ENCODE measurements at places on chromosomes 5 and 9.

DNA sequence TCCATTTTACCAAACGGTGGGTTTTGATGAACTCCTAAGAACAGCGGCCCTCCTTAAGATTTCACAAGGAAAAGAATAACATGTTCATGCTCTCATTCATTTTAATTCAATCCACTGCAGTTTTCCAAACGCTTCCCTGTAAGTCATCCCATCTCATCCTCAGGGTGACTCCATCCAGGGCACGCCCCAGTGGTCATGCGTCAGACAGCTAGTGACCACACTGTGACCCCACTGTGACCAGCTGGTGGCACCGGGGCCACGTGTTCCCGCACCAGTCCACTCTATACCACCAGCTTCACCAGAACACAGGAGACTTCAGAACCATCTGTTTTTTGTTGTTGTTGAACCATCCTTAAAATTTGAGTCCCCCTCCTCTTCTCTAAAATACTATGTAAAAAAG, 14.3 kb downstream of the ATPSCKMT start:
- no peak for DNase-seq

DNA sequence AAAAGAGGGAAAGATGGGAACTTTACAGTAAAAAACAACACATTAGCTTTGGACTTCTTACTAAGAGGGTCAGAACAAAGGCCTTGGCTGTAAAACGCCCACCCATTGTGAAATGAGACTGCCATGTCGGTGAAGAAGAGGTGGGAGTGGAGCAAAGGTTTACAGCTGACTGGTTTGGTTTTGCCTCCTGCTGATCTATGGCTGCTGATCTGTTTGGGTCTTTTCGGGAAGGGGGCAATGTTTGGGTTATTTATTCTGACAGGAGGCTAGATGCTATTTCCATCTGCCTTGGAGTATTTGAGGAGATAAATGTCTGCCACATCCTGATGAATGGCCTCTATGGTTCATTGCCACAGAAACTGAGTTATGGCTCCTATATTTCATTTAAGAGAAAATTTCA, 408.7 kb downstream of the TLE4 start:
- DNase-seq = no peak

DNA sequence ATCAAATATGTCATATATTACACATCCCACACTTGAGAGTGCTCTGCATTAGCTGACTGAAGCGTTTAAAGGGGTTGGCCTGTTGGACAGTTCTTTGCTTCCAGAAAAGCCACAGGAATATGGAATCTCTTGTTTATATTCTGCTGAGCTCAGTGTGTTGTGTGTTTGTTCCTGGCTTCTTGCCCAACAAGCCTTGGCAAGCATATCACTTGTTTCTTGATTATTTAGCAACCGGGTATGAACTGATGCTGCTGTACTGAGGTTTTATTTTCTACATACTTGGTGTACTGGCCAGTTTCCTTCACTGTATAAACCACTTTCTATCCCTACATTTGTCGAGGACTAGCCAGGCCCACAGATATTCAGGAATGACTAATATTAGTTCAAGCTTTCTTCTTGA, 378.9 kb downstream of the KCTD16 start:
- no peak for DNase-seq

DNA sequence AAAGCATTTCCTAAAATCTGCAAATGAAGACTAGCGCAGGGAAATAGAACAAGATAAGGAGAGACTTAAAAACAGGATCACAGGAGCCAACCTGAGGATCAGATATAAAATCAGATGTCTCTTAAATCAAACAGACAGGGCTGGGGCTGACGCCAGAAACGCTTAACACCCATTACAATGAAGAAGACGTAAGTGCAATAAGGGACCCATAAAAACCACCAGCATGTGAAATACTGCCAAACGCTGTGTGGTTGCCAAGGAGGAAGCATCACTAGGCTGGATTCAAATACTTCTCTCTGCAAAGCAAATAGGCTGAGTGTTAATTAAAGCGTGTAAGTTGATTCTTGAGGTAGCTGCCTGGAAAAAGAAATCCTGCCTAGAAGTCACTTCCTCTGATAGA, 74.4 kb upstream of the ATP10B start:
- DNase-seq = no peak

DNA sequence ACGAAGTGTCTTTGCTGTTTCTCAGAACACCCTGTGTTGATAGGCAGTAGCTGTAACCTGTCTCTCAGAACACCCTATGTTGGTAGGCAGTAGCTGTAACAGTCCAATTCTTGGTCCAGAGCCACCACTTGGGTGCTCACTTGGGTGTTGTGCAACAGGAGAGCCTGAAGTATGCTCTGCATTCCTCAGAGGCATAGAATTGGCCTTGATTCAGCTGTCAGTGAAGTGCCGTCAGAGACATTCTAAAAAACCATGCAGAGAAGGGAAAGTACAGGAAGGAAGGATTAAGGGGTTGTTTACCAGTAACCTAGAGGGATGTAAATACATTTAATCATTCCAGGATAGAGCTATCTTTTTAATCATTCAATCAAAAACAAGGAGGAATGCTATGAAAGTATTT, 231.2 kb downstream of the ARRDC3 start:
- DNase-seq = no peak

- no peak for DNase-seq
These were observed 11.7 kb downstream of the MTREX start for GRCh38 chr5:55319491-55319890.

- no peak for DNase-seq
These were observed 48.6 kb downstream of the SEMA4D start for GRCh38 chr9:89449261-89449671.

GRCh38 chr5:6399980-6400910, 21.9 kb upstream of the MED10 start:
- DNase-seq = no peak

GRCh38 chr5:146671561-146672295, 155.7 kb upstream of the GPR151 start:
- no peak for DNase-seq

GRCh38 chr9:27151693-27152404, 42.8 kb downstream of the TEK start:
- DNase-seq = no peak

DNA sequence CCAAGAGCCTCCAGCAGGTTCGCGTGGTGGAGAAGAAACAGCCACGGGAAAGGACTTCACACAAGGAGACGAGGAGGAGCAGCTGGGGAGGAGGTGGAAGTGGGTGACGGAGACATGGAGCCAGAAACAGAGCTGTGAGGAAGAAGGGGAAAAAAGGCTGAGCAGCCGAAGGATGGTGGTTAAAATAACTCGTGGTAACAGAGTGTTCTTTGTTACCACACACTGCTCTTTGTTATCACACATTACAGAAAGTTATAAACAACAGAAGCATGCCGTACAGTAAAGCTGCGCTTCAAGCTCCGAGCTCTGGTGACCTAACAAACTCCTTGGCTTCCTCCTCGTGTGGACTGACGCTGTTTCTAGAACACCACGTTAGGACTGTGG, 215.4 kb downstream of the GLIS3 start:
- DNase-seq = no peak

DNA sequence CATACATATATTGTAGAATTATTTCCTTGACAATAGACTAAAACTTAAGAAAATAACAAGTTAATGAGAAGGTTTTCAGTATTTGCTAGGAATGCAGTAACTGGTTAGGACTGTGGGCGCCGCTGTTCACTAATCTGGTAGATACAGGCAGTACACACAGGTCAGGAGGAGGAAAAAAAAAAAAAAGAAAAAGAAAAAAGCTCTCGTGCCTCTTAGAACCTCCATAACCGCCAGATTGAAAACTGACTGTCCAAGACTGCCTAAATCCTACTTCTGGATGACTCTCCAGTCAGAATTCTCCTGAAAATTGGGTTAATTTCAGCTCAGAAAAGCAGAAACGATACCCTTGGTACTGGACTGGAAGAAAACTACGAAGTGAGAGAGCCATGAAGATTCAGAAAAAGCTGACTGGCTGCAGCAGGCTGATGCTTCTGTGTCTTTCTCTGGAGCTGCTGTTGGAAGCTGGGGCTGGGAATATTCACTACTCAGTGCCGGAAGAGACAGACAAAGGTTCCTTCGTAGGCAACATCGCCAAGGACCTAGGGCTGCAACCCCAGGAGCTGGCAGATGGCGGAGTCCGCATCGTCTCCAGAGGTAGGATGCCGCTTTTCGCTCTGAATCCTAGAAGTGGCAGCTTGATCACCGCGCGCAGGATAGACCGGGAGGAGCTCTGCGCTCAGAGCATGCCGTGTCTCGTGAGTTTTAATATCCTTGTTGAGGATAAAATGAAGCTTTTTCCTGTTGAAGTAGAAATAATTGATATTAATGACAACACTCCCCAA, at the start of gene PCDHGA1:
Gene PCDHGA1 (plus strand): TSS at position 216 of the 782 bp plus-strand sequence.
- no peak for DNase-seq

GRCh38 chr9:98449871-98450270, 194.4 kb upstream of the TBC1D2 start:
- no peak for DNase-seq

DNA sequence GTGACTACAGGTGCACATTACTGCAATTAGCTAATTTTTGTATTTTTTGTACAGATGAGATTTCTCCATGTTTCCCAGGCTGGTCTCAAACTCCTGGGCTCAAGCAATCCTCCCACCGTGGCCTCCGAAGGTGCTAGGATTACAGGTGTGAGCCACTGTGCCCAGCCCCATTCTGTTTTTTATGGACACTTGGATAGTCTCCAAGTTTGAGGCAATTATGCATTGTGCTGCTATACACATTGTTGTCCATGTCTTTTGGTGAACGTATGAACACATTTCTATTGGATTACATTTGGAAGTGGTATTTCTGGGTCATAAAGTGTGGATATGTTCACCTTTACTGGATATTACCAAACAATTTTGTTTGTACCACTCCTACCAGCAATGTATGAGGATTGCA, 22.4 kb upstream of the PLPP1 start:
- DNase-seq = no peak

GRCh38 chr5:43191740-43192557, at the start of gene NIM1K:
NIM1K (plus strand) TSS chr5:43192225; CDS start chr5:43245776, 53,551 bp downstream.
- peak; percentile 36 for DNase-seq

DNA sequence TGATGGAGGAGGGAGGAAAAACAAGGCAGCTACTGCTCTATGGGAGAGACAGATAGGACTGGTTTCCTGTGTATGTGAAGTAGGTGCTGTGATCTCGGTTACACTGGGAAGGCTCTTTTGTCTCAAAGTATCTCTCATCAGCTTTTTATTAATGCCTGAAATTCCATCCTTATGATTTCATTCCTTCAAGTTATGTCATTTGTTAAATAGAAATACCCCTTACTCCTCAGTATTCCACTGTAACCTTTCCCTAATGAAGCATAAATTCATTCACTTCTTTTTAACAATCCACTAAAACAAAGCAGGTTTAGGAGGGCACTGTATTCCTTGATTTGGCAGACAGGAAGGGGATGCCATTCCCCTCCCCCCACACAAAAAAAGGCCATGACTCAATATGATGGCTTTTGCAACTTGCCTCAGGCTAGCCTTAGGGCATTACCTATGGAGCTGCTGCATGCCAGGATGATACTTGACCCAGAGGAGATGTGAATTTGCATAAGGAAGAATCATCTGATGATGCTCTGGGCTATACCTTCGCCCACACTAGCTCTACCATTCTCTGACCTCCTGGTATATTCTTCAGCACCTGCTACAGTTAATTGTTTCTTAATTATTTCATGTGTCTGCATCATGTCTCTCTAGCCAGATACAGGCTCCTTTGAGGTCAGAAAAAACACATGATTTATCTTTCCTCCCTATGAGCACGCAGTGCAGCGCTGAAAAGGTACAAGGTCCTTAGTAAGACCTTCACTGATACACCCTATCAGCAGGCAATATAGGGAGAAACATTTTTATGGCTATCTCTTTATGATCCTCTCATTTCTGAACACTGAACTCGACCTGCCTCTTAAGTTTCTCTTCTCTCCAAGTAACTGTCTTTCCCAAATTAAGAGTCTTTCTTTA, 26.3 kb downstream of the NR3C1 start:
- DNase-seq = no peak

DNA sequence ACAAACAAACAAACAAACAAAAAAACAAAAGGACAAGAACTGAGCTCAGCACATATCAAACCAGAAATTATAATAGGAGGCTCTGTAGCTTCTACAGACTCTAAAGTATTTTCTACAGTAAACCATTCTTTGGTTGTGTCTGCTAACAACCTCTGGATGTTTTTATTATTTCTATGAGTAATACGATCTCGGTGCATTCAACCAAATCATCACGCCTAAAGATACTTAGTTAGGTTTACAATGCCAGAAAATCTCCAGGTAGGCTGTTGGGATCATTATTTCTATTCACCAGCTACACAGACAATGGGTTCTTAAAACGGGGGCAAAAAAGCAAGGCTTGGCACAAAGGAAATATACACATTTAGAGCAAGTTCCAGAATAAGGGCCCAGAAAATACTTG, 41.6 kb upstream of the ALDOB start:
- no peak for DNase-seq

GRCh38 chr5:115337882-115338281, 41.4 kb upstream of the CCDC112 start:
- DNase-seq = no peak

DNA sequence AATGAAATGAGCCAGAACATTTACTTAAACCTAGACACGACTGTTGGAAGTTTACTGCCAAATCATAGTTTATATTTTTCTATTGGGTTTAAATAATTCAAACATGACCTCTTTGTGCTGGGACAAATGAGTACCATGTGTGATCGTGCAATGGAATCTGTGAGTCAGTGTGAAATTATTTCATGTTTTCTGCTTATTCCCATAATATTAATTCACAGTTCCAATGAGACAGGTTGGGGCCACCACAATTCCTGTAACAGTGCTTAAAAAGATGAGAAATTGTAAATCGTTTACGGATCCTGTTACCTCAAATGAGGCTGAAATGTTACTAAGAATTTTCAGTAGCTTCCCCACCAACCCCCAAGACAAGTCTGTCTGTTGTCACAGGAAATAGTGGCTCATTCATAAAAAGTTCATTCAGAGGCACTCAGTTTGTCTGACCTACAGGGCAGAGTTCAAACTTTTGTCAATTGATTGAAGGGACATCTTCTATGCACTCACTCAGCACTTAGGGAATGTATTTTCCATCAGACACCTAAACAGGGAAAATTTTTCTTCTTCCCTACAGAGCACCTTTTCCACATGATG, 563.9 kb upstream of the ADAMTS16 start:
- DNase-seq = no peak

- peak; percentile 30 for DNase-seq
These were observed 3.9 kb upstream of the NKD2 start for GRCh38 chr5:1004461-1005248.

- DNase-seq = no peak
These were observed 449.6 kb upstream of the BRINP1 start for GRCh38 chr9:119818726-119819435.

DNA sequence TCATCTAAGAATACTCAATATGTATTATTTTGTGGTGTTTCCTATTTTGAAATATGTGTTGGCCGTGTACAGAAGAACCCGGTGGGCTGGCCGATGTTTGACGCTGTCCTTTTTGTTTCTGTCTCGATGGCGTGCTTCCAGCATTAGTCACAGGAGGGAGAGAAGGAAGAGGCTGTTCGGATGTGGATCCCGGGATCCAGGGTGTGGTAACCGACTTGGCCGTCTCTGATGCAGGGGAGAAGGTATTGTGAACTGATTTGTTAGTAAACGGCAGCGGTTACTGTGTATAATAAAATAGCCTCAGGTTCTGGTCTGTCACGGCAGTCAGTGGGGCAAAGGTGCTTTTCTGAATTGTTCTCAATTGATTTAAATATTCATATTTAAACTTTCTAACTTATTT, 275.0 kb downstream of the ARHGEF28 start:
- DNase-seq = no peak

- no peak for DNase-seq
These were observed 81.4 kb downstream of the COL5A1 start for GRCh38 chr9:134723037-134723436.

Data from CD4-positive, CD25-positive, alpha-beta regulatory T cell (primary cell).